CD4-positive, alpha-beta T cell treated with Interleukin-4 for 1 hour (primary cell): ENCODE measurements at places on chromosomes 12 and 14.
A peak's percentile ranks its signal among the peaks of the same experiment; 100 is the strongest.

- no peak for DNase-seq
Observed at GRCh38 chr12:50049254-50050118, 7.9 kb upstream of the ASIC1 start.

DNA sequence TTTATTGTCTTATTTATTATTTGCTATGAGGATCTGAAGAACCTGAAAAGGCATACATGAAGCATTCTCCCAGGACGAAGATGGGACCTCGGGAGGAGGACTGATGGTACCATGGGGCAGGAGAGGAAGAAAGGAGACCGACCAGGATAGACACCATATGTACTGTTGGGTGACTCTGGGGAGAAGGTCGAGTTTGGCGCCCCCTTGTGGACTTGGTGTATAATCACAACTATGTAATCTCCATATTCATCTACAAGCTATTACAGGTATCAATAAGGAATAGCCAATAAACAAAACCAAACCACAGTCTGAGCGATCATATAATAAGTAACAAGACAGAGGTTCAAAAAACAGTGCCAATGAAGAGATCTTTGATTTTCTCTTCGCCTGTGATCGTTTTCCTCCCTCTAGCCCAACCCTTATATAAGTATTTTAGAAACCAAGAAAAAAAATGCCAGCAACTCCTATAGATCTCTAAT, 139.1 kb downstream of the SPTSSA start:
- DNase-seq, result peak; percentile 59

- DNase-seq, result no peak
Observed at GRCh38 chr12:53994264-53995001, 5.5 kb upstream of the HOXC9 start.

DNA sequence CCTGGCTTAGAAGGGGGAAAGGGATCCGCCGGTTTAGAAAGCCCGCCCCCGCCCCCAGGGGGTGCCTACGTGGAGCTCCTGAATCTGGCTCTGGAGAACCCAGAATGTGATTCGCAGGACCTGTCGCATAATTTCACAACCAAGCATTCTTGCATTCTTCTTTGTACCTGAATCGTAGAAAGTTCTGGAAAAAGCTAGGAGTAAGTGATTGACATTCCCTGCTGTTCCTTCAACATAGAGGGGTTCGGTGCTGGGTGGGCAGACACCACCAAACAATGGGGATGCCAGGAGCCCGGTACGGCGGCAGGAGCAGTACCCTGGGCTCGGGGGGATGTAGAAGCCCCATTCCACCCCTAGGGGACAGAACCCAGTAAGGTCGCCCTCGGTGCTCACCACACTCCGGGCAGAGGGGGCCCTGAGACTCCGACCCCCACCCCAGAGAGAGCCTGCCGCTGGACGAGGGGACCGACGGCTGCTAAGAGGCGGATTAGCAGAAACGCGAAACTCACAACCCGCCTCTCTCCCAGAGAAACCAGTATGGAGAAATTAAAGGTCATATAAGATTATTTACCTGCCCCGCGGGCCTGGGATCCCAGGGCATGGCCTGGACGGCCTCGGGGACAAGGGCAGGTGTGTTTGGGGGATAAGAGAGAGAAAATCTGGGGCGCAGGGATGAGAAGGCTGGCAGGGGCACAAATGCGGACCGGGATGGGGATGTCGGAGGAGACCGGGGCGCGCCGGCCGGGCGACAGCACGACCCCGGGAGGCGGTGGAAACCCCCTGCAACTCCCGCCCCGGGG, 520 bp downstream of the CSRP2 start:
- peak; percentile 5 for DNase-seq

- no peak for DNase-seq
Observed at GRCh38 chr14:62886461-62886860, 158.8 kb downstream of the KCNH5 start.

GRCh38 chr14:58607952-58608317, 29.8 kb upstream of the DACT1 start:
- DNase-seq, result no peak

- no peak for DNase-seq
Observed at GRCh38 chr12:21305661-21306060, 29.1 kb downstream of the SLCO1A2 start.

DNA sequence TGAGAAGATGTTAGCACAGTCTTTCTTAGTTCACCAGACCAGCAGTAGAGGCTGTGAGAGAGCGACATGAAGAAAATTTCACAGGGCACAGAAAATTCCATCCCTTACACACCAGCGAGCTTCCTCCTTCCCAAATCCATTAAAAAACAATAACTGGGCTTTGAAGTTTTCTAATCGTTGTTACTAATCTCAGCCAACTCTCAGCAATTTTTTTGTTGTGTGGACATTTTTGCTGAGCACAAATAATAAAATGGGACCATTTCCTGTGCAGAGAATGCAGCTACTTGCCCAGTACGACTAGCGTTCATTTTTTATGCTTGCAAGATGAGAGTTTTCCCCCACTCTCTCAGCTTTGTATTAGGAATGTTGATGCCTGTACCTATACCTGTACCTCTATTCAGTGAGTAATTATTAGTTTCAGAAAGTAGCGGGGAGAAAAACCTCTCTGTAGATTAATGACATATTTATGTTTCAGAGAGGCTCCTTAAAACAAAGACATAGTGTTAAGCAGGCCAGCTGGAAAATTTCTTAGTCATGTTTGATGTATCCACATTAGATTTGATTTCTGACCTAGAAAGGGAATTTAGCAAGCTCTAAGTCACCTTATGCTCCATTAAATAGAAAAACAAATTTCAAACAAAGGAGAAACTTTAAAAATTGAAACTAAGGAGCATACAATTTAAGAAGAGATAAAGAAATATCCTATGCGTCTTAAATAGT, 146.5 kb downstream of the SRGAP1 start:
- DNase-seq, result no peak

- no peak for DNase-seq
Observed at GRCh38 chr14:103164779-103165178, 41.5 kb downstream of the TNFAIP2 start.

GRCh38 chr12:21416511-21417121, 20.8 kb upstream of the PYROXD1 start:
- DNase-seq, result no peak

DNA sequence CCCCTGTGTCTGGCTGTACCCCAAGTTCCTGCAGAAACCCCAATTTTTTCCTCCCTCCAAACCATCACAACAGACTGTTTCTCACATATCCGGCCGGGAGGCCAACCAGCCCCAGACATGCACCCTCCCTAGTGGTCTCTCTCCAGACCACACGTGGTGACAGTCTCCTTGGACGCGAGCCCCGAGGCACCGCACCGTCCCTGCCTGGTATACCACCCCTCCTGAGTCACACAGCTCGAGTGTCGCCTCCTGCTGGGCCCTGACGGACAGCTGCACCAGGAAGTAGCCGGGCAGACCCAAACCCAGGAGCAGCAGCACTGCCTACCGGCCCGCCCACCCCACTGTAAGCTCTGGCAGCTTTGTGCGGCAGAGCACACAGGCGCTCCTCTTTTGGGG, 97.4 kb downstream of the RFLNA start:
- DNase-seq, result peak; percentile 54

- DNase-seq, result peak; percentile 70
Observed at GRCh38 chr14:102085948-102086708, 716 bp downstream of the HSP90AA1 start.

DNA sequence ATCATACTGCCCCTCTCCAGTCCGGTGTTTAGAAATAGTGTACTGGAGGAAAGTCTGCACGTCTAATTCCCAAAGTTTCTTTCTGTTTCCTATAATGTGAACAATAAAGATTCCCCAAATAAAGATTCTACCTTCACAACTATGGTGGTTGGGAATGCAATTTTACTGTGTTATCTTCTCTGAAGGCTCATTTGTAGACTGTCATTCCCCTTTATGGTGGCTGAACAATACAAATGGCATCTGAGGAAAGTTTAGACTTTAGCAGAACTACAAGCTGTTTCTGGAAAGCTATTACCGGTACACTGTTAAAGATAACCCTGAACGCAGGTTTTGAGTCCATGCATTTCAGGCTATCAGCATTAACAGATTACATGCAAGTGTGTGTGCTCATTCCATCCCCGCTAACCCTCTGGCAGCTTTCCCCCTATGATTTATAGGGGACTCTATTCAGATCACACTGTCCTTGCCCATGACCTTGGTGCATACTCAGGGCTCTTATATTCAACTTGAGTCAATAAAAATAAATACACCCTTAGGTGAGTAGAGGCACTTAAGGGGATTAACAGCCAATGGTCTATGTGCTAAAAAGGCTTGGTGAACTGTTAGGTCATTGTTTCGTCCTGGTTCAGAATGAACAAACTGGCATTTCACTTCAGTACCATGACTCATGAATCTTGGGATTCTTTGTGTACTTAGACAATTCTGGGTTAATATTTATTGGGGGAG, 60.7 kb upstream of the PYGL start:
- no peak for DNase-seq

- no peak for DNase-seq
Observed at GRCh38 chr12:4388662-4389061, 9.2 kb upstream of the FGF23 start.

DNA sequence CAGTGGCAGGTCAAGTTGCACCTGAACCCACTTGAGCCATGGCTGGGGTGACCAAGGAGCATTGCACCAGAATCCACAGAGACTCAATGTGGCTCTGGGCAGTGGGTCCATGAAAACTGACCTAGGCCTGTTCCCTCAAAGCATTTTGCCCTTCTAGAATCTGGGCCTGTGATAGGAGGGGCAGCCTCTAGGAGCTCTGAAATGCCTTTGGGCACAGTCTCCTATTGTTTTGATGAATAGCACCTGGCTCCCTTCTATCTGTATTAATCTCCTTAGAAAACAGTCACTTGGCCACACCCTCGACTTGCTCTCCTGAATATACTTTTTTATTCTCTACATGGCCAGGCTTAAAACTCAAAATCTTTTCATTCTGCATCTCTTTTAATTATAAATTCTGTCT, 14.1 kb upstream of the KRAS start:
- no peak for DNase-seq

DNA sequence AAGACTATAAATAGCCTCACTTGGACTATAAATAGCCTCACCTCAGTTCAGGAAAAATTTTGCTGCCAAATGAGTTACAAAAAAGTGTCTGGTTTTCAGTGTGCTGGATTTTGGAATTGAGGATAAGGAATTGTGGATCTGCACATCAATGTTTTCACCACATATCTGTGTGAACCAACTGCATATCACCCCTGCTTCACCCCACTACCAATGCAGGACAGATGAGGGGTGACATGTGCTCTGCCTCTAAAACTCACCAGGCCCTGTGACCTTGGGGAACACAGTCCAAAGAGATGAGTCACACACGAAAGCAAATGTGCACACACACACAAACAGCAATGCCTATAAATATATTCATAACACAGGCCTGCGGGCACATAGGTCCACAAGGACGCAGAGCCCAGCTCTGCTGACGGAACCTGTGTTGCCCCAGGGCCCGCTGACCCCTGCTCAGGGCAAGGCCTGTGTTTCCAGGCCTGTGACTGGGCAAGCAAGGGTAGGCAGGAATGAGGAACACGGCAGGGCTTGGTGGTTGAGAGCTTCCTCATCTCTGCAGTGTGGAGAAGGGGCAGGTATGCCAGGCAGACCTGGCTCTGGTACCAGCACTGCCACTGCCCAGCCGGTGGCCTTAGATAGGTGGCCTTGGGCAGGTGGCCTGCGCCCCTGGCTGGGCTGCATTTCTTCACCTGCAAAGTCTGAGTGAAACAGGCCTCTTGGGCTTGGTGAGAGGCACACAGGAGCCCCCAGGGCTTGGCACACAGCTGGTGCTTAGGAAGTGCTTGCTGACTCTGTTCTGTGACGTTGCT, 82.4 kb downstream of the ARL6IP4 start:
- peak; percentile 17 for DNase-seq

- no peak for DNase-seq
Observed at GRCh38 chr12:101115326-101115725, 94.7 kb downstream of the SLC5A8 start.

DNA sequence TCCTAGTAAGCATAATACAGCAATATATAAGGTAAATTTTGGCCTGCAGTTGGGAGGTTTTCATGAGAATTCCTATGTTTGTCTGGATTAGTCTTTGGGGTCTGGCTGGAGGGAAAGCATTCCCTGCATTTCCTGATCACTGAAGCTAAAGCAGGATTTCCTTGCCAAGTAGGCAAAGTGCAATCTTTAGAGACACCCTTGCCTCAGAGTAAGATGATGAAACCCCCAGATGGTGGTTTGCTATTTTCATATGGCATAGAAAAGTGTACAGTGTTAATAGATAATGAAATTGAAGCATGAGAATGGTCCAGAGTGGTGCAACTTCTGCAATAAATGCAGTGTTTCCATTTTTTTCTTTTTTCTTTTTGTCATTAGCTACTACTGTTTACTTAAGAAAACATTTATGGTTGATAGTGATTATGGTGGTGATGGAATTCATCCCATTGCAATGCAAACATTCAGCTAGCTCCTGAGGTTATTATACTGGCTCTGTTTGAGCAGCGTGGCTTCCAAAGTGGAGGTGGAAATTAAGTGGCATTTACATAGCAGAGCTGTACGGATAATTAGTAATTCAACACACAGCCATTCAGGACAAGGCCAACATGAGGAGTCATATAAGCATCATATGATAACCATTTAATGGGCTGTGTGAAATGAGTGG, 276.3 kb downstream of the DUSP6 start:
- no peak for DNase-seq

- no peak for DNase-seq
Observed at GRCh38 chr14:19800282-19801117, 3.1 kb upstream of the OR4N2 start.

- DNase-seq, result no peak
Observed at GRCh38 chr12:110813285-110813684, 33.5 kb upstream of the CCDC63 start.

- peak; percentile 69 for DNase-seq
Observed at GRCh38 chr14:91396959-91397815, 20.4 kb downstream of the CCDC88C start.

GRCh38 chr14:61334197-61334701, 12.9 kb downstream of the PRKCH start:
- peak; percentile 57 for DNase-seq

DNA sequence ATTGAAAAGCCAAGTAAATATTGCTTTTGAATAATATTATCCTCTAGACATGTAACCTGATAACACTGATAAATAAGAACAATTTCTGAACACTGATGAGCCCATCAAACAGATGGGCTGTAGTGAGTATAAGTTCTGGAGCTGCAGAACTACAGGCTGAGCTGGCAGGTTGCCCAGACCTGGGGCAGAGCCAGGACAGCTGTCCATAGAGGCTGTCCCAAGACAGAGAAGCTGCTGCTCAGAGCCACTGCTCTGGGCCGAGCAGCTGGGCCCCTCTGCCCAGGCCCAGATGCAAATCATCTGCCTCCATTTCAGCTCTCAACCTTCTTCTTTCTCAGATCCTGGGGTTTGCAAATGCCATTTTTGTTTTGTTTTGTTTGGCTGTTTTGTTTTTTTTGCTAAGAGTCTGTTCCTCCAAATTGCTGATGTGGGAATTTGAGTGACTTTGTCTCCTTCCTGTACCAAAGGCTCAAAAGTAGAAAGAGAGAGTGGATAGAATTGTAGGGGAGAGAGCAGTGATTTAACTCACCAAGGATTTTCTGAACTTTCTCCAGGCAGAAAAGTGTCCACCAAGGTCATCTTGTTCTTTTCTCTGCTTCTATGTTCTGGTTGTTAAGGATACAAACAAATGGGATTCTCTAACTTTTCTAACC, 4.0 kb upstream of the TESPA1 start:
- no peak for DNase-seq

- no peak for DNase-seq
Observed at GRCh38 chr12:76532520-76532919, 27.1 kb downstream of the OSBPL8 start.

GRCh38 chr14:65854215-65854614, 441.7 kb downstream of the FUT8 start:
- DNase-seq, result no peak

GRCh38 chr14:24179294-24179960, 7.5 kb downstream of the REC8 start:
- DNase-seq, result no peak

- DNase-seq, result no peak
Observed at GRCh38 chr14:77917491-77918201, 117.7 kb downstream of the ADCK1 start.
